H4 (cell line): ENCODE measurements at places on chromosomes 11 and 22. TPM values are rescaled to one million over a fixed set of nuclear protein-coding genes. Genes with fewer than 3 reads are reported as not detected.
A peak's percentile ranks its signal among the peaks of the same experiment; 100 is the strongest.

DNA sequence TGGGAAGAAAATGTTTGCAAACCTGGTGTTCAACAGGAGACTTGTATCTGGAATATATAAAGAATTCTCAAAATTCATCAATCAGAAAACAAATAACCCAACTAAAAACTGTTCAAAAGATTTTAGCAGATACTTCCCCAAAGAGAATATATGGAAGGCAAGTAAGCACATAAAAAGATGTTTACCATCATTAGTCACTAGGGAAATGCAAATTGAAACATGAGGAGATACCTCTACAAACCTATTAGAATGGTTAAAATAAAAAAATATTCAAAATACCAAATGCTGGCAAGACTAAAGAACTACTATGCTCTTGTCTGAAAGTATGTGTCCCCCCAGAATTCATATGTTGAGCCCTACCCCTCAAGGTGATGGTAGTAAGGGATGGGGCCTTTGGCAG lies 8.6 kb downstream of the EXPH5 start:
- DNase-seq: no peak

GRCh38 chr11:78450866-78451265 lies 33.2 kb upstream of the GAB2 start:
- DNase-seq: no peak

DNA sequence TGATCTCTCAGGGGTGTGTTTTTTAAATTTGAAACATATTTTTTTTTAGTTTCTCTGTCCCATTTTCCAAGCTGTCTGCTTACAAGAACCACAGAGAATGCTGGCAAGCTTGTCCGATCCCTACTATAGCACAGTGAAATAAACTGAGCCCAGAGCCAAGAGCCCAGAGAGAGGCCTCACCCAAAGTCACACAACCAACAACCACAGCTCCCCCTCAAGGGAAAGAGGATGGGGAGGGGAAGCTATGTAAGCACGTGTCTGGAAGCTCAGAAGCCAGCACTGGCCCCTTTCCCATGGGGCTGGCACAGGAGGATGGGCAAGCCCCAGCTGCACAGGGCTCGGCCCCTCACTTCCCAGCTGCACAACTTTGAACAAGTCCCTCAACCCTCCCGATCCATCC lies 3.2 kb upstream of the SART1 start:
- no peak for DNase-seq

DNA sequence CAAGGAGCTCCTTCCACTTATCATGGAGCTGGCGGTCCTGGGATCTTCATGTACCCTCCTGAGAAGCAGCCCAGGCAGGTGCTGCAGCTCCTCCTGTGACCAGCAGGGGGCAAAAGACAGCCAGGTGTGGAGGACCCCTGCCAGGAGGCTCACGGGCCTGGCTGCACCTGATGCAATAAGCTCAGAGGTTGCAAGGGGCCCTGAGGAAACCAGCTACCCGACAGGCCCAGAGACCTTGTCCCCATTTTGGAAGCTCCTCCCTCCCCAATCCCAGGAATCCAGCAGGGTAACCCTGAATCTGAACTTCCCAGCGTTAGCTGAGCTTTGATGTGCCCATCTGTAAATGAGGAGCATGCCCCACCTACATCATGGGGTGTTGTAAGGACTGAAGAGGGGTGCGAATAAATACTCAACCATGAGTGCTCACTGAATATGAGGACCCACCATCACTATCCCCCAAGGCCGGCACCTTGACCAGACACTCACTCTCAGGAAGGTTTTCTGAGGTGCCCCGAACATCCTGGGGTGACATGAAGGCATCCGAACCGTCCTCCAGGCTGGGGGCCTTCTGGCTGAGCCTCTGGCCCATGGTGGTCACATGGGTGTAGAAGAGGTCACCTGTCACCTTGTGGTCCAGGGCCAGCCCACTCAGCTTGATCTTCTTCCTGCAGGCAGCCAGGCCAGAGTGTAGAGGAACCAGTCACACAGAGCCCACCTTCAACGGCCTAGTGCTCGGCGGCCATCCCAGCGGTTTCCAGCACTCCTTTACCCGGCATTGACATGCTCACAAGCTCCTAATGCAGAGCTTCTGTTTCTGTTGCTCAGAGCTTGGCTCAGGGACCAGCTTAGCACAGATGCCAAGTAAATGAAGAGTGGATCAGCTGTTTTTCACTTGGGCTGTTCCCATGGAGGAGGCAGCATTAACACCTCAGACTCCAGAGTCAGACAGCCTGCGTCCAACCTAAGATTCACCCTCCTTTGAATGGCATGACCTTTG lies 21.7 kb downstream of the SLC43A1 start:
- DNase-seq: peak; percentile 42

The OR51G2 gene
- not detected in 2 replicates for total RNA-seq
